ENCODE measurements at places on chromosomes 2 and 18.
A peak's percentile ranks its signal among the peaks of the same experiment; 100 is the strongest.

DNA sequence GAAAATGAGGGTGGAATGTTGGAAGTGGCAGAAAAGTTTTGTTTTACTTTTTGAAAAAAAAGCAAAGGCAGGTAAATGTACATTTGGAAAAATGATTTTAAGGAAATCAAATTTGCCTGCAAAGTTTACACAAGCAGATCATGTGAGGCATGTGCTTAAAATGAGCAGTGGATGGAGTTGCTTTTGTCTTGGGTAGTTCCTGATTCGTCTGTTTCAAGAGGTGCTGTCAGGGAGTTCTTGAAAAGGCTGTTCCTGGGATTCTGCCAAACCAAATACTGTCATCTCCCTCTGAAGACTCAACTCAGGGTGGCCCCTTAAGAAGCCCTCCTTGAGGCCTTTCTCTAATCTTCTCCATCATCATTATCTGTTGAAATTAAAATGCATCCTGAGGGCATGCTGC, 59.0 kb downstream of the TACR1 start:
- DNase-seq = no peak

DNA sequence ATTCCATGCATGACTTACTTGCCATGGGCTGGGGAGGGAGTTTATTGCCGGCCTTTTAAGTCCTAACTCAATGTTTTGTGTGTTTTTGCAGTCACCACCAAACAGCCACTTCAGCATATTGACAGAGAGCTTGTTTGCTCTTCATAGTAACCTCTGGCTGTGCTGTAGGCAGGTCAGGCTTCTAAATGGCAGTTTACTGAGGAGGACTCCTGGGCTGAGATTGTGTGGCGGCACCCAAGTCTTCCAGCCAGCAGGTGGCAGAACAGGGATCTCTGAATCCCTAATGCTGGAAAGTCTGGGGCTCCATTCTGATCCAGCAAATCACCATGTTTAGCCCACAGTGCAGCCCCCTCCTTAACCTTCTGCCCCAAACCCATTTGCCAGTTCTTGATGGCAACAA, 121.2 kb downstream of the CAPN13 start:
- no peak for DNase-seq

- peak; percentile 73 for DNase-seq
Measured at GRCh38 chr2:180125245-180125962, 118.3 kb upstream of the CWC22 start.

GRCh38 chr18:10009321-10010144, 95.7 kb downstream of the VAPA start:
- no peak for DNase-seq

GRCh38 chr18:26290385-26290784, 64.1 kb downstream of the TAF4B start:
- no peak for DNase-seq
